ENCODE measurements at places on chromosomes 11 and 22. TPM values are rescaled to one million over a fixed set of nuclear protein-coding genes. Genes with fewer than 3 reads are reported as not detected.

The RPL27A gene
- total RNA-seq = 990 TPM

The PIK3C2A gene
- 43.0 TPM for total RNA-seq

The NTM gene
- total RNA-seq = 10.8 TPM

The OR51E2 gene
- total RNA-seq = 0.10 TPM

The CYB5R2 gene
- total RNA-seq = 13.8 TPM

Measured in skin of body (tissue), 3 donors.